Left forelimb (tissue), 1 donor: ENCODE measurements at places on chromosomes 2 and 18.

DNA sequence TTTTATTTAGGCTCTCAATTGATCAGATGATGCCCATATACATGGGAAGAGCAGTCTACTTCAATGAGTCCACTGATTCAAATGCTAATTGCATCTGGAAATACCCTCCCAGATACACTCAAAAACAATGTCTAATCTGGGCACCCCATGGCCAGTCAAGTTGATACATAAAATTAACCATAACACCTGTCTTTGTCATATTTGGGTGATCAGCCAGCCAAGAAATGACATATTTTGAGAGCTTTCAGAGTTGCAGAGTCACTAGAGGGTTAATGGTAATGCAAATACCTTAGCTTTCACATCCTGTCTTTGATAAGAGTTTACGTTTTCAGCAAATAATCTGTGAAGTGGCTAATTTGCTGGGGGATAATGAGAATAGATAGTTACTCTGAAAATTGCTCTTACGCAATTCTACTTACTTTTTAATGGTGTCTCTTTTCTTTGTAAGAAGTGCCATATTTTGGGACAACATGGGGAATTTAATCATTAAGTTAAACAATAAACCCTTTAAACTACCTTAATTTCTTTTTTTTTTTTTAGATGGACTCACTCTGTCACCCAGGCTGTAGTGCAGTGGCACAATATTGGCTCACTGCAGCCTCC, 49.1 kb downstream of the CCDC195 start:
- DNase-seq = no peak

GRCh38 chr2:9003366-9003615, 193 bp downstream of the MBOAT2 start:
- no peak for DNase-seq

- DNase-seq = no peak
Measured at GRCh38 chr2:68799140-68800026, 64.8 kb downstream of the ARHGAP25 start.

DNA sequence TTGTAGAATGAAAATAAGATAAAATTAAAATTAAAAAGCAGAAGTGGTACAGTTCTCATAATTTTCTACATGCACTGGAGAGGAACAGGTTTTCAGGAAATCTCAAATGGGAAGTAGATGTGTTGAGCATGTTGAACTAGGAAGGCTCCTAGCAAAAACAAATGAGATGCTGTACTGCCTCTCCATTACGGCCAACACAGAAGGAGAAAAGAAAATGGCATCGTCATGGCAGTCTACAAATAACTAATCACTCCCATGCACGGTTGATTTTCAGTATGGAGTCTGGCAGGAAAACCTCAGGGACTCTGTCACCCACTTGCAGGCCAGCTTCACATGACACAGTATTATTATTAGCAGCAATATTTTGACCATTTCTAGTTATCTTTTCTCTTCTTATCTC, 278.7 kb downstream of the NRXN1 start:
- DNase-seq = no peak

DNA sequence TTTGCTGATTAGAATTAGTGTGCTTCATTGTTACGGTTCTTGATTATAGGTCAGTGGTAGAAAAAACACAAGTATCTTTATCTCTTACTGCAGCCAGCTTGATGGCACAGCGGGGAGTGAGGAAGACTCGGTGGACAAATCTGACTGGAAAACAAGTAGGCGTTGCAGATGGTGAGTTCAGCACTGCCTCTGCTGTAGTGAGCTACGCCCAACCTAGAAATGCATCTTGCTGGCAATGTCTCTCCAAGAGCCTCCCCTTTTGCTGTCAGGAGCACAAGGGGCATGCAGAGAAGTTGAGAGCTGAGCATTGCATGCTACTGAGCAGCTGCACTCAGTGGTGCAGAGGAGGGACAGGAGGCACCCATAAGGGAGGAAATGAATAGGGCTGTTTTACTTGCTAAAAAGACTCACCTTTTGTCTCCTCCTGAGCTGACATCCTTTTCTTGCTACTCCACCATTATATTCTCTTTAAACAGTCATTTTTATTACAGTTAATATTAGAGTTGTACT, 977.3 kb upstream of the ACVR2A start:
- no peak for DNase-seq

GRCh38 chr2:160336105-160336504, 136.0 kb upstream of the ITGB6 start:
- no peak for DNase-seq
